ENCODE measurements at places on chromosomes 7 and 10.

GRCh38 chr10:67107670-67108069, 181.8 kb downstream of the LRRTM3 start:
- no peak for DNase-seq

DNA sequence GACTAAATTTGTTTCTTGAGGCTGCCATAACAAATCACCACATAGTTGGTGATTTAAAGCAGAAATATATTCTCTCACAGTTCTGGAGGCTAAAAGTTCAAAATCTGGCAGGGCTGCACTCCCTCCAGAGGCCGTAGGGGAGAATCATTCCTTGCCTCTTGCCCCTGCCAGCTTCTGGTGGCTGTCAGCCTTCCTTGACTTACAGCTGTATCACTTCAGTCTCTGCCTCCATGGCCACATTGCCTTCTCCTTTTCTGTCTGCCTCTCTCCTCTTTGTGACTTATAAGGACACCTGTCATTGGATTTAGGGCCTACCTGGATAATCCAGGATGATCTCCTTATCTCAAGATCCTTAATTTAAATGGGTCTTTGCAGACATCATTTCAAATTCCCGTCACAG, 5.8 kb upstream of the LRRC4 start:
- DNase-seq = no peak

DNA sequence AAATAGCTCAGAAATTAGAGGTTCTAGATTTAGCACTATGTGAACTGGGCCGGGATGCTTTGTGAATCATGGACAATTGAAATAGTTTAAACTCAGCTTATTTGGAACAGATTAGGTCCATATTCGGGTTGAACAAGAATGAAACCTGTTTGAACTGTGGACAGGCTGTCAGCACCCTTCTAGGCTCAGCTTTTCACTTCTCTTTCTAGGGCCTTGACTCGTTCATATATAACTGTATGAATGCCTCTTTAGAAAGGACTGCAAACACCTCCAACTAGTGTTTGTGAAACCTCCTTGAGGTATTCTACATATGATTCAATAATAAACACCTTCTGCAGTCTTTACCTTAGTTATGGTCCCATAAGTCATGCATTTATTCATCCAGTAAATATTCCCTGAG, 115.6 kb downstream of the REEP3 start:
- DNase-seq = no peak

DNA sequence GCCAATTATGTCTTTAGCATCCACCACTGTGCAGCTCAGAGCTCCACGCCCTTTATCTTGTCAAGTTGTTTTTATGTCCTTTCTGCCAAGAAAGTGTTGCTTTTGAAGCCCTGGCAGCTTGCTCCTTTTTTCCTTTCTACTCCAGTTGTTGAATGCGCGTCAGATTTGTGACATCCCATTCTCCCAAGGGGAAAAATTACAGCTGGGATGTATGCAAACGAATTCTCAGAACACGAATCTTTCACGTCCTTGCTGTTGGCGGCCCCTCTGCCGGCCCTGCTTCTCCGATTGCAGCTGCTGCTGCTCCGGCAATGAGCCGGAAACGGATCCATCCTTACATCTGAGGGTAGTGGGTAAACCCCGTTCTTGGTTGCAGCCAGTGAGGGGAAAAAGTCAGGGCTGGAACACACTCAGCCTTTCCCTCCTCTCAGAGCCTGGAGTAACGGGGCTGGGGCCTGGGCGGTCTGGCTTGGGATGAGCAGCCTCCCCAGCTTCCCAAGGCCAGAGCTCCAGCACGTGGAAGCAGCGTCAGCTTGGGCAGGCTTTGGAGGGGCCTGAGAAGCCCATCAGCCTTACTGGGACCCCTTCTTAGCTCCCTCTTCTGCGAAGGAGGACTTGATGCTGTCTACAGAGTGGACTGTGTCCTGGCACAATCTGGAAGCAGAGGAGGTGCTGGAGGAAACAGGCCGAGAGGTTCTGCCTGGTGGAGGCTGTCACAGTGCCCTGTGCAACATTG, 79.0 kb upstream of the CHST15 start:
- DNase-seq = no peak

DNA sequence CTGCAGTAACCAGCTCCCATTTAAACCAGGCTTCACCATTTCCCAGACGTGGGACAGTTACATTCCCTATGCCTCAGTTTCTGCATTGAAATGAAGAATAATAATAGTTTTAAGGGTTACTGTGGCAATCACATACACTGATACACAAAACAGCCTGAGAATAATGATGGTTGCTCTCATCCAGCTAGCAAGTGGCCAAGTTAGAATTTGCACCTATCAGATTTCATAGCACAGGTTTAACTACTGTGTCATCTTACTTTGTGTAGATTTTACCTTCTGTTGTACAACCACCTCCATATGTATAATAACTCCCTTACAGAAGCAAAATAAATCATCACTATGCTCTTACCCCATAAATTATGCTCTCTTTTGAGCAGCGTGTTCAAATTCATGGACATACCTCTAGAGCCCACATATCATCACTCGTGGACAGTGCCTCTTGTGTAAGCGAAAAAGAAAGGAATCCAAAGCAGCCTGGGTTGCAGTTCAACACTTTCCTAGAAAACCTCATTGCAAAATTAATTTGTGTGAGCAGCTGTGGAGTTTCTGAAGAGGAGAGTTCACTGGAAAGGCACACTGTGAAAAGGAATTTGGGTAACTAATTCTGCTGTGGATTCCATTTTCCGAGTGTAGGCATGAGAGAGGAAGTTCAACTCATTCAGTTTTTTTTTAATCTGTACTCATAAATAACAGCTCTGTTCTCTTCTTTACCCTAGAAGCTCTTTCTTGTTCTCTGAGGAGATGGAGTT, 492.5 kb downstream of the ARL4A start:
- no peak for DNase-seq

- no peak for DNase-seq
These were observed 1.1 kb upstream of the ICA1 start for GRCh38 chr7:8263048-8263447.

GRCh38 chr10:62454687-62455397, 80.7 kb downstream of the ZNF365 start:
- peak; percentile 99 for DNase-seq

GRCh38 chr7:70027867-70028266, 429.6 kb downstream of the AUTS2 start:
- no peak for DNase-seq
